ENCODE measurements at places on chromosomes 16 and 17.

GRCh38 chr17:4931963-4932362 lies at the start of gene GP1BA:
Gene GP1BA (plus strand): TSS chr17:4932277. CDS start chr17:4932605, 328 bp downstream.
- no peak for DNase-seq

GRCh38 chr16:68289621-68290329 lies 21.0 kb downstream of the SLC7A6OS start:
- DNase-seq, result no peak

DNA sequence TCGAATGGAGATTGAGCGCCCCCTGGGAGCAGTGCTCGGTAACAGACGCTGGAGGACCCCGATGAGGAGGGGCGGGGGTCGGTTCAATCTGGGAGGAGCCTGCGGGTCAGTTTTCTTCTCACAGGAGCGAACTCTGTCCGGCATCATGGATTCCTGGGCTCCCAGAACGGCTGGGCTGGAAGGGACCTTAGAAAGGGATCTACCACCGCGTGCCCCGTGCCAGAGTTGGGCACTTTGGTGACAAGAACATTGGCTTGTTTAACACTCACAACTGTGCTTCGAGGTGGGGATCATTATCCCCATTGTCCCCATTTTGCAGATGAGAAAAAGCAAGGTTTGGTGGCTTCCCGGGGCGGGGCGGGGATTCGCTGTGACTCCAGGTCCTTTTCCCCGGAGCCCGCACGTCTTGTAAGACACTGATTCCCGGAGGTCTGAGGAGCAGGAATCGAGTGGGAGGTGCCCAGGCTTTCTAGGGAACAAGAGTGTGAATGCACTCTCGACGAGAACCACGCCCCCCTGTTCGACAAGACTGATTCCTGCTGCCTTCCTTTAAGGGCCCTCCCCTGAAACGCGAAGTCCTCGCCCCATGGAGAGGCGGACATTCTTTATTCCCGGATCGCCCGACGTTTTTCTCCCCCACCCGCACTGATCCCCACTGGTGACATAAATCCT lies 1.5 kb upstream of the FBXL19 start:
- DNase-seq, result peak; percentile 91

- no peak for DNase-seq
These were observed 57.5 kb upstream of the CLEC19A start for GRCh38 chr16:19228052-19228451.

DNA sequence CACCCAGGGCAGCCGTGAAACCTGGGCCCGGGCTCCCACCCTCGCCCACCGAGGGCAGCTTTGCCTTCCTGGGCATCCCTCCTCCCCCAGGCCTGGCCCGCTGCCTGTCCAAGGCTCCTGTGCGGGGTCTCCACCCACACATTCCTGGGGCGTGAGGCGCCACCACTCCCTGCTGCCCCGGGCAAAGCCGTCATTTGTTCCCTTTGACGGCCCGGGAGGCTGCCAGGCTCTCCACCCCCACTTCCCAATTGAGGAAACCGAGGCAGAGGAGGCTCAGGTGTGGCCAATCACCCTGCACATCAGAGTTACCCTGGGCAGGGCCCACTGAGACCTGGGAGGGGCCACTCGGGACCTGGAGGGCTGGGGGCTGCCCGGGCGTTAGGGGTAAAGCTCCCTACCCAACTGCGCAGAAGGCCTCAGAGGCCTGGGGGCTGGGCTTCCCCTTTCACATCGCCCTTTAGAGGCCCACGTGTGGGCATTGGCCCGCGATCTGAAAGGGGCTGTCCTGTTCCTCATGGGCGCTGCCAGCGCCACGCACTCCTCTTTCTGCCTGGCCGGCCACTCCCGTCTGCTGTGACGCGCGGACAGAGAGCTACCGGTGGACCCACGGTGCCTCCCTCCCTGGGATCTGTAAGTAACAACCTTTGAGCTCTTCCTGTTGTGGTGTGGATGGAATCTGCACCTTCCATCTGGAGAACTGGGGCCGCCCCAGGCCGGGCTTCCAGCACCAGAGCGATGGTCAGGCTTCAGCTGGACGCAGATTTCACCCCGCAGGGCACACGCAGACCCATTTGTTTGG lies at the start of gene MSLN:
TSS of gene MSLN (plus strand) at position 190 of the 799 bp plus-strand sequence. CDS start 1,947 bp downstream, outside the sequence.
- no peak for DNase-seq

GRCh38 chr17:6496640-6497441 lies 52.6 kb downstream of the PIMREG start:
- no peak for DNase-seq

- DNase-seq, result no peak
These were observed 87.2 kb upstream of the PLEKHM1 start for GRCh38 chr17:45577571-45578279.

Data from mucosa of descending colon (tissue), 3 donors.